ENCODE measurements at places on chromosomes 1 and 21.

DNA sequence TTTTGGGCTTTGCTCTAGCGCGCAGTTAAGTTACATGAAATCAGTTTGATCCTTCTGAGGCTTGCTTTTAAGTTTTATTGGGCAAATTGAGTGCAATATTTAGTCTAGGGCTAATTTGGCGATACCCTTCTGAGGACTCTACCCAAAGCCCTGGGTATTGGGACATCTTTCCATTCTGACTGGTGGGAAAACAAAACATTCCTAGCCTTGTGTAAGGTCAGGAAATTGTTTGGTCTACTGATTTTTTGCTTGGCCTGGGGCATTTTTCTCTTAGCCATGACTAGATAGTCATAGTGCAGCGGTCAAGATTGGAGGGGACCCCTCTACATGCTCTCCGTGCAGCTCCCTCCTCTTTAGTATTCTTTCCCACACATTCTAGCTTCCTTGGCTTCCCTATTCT is 189.6 kb upstream of the PTGFR start:
- no peak for DNase-seq
- H3K27ac ChIP-seq, result no peak overlapping the region
- H3K36me3 ChIP-seq, result no peaks in the 10 kb centered on the region
- H3K27me3 ChIP-seq, result no peaks in the 10 kb centered on the region
- no peak overlapping the region for H3K4me3 ChIP-seq

GRCh38 chr1:224543453-224543852 is 72.7 kb upstream of the CNIH3 start:
- H3K27ac ChIP-seq, result no peak overlapping the region
- no peaks in the 10 kb centered on the region for H3K27me3 ChIP-seq
- no peak for DNase-seq
- no peaks in the 10 kb centered on the region for H3K4me1 ChIP-seq
- H3K4me3 ChIP-seq, result no peak overlapping the region
- H3K36me3 ChIP-seq, result no peaks in the 10 kb centered on the region

GRCh38 chr1:222334026-222334680 is 213.8 kb downstream of the HHIPL2 start:
- no peak for DNase-seq
- no peaks in the 10 kb centered on the region for H3K27me3 ChIP-seq
- no peak overlapping the region for H3K27ac ChIP-seq
- H3K36me3 ChIP-seq, result no peaks in the 10 kb centered on the region
- no peaks in the 10 kb centered on the region for H3K4me1 ChIP-seq

DNA sequence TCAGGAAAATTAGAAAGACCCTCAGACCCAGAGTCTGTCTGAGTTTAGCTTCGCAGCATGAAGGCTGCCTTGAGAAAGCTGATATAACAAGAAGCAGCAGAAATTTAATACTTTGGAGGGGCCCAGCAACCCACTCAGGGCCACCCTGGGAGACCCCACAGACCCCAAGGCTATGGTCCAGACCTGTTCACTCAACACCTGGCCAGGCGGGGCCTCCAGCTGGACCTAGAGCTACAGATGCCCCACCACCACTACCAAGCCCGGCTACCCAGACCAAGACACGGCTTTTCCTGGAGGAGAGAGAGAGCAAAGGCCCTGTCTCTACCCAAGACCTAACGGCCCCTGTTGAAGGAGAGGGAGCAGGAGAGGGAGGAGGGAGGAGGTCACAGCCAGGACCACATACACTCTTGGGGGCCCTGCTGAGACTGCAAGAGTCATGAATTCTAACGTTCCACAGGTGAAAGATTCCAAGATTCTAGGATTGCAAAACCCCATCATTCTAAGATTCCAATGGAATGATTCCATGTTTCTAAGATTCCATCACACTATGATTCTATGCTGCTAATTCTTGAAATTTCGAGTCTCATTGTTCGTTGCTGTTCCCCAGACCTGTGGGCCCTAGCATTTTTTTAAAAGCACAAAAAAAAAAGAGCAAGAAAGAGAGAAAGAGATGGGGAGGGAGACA is 53.2 kb downstream of the LACTBL1 start:
- no peak for DNase-seq
- no peak overlapping the region for H3K4me3 ChIP-seq
- no peaks in the 10 kb centered on the region for H3K27me3 ChIP-seq

DNA sequence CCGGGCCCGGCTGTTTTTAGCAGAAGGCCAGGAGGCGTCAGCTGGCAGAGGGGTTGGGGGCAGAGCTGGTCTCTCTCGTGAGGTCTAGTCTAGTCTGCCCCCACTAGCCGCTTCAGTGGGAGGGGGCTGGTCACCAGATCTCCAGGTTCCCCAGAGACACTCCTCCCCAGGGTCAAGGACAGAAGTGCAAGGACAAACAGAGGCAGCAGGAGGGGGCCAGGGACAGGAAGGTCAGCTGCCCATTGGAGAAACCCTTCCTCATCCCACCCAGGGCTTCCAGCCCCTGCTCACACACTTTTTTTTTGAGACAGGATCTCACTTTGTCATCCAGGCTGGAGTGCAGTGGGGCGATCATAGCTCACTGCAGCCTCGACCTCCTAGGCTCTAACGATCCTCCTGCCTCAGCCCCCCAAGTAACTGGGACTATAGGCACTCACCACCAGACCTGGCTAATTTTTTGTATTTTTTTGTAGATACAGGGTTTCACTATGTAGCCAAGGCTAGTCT is 10.0 kb downstream of the FAM229A start:
- peak overlapping the region; percentile 58 for H3K27ac ChIP-seq
- DNase-seq, result no peak
- no peaks in the 10 kb centered on the region for H3K36me3 ChIP-seq
- peak overlapping the region; percentile 47 for H3K4me3 ChIP-seq

GRCh38 chr1:94009304-94009703 is 100.1 kb upstream of the GCLM start:
- peaks cover 2% of the 10 kb centered on the region for H3K4me1 ChIP-seq
- no peak overlapping the region for H3K4me3 ChIP-seq

DNA sequence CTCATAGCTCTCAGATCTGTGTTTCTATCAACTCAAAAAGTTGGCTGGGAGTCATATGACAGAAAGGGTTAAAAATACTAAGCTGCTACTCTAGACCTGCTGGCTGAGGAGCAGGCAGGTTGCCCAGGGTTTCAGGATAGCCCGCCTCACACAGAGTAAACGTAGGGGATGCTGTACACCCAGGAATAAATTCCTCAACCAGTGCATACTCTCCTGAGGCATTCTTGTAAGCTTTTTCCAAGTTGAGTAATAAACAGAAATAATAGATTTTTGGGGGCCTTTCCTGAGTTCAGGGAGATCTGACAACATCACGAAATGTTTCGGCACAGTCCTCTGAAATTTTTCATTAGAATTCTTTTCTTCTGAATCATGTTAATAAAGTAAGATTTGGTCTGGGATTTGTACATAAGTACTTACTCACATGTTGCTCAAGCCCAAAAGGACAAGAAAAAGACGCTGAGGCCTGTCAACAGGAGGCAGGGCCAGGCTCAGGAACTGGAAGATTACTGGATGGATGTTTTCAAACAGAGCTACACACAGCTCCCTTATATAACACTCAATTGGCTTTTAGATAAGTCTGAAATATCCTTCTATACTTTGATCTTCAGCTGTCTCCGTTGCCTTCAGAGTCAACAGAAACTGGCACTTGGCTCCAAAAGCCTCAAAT is 41.0 kb downstream of the TGFBR3 start:
- peaks cover 47% of the 10 kb centered on the region for H3K4me1 ChIP-seq
- no peaks in the 10 kb centered on the region for H3K36me3 ChIP-seq
- no peaks in the 10 kb centered on the region for H3K27me3 ChIP-seq
- H3K4me3 ChIP-seq, result no peak overlapping the region
- peak overlapping the region; percentile 8 for H3K27ac ChIP-seq
